ENCODE measurements at places on chromosomes 2 and 18.

GRCh38 chr2:151616760-151617339 lies 117.4 kb downstream of the NEB start:
- no peak for DNase-seq

DNA sequence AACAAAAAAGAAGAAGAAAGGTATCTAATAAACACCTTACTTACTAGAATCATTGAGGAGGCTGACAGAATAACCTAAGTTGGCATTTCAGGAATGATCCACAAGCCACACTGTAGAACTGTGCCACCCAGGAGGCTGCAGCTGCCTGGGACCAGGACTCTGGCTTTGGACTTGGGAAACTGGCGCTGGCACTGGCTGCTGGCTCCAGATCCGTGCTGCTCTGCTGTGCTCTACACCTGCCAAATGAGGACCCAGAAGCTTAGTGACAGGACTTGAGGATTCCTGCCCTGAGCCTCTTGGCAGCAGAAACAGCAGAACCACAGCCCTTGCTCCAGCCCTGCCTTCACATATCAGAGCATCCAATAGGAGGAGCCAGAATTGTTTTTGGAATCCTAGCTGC lies 113.5 kb downstream of the CABLES1 start:
- DNase-seq = no peak

DNA sequence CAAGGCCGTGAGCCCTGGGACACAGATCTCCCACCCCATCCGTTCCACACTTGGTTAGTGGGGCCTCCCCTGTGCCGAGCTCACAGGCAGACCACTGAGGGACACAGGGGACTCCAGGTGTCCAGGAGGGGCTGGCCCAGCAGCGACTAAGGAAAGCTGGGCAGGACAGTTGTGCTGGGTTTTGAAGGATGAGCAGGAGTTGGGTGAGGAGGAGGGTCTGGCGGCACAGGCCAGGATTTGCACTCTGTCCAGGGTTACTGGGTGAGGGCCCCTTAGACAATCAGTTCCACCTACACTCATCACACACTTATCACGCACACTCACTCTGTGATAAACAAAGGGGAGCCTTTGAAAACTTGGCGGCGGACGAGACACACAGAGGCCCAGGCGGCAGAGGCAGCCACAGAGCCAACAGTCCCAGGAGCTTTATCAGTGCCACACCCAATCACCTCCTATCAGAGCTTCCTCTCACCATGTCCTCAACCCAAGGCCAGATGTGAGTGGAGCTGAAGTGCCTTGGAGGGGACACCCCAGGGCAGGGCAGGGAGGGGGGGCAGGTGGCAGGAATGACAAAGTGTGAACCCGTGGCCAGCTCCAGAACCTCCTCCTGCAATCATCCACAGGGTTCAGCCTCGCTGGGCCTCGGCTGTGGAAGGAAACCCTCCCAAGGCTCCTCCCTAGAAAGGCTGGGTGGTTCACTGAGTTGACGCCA lies 26.6 kb downstream of the BIN1 start:
- no peak for DNase-seq

DNA sequence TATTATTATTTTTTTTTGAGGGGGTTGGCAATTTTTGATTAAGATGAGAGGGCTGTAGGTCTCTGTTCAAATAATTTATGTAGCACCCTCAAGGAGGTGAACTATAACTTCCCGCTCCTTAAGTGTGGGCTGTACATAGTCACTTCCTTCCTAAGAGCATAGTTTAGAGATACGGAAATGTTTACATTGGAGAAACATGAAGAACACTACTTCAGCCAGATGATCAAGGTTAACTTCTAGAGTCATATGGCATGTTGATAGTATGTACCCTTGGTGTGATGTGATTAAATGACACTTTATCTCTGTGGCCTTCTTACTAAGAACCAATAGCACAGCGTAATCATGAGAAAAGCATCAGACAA lies 93.7 kb downstream of the MIB1 start:
- DNase-seq = no peak
